ENCODE measurements at places on chromosomes 2 and 18.

DNA sequence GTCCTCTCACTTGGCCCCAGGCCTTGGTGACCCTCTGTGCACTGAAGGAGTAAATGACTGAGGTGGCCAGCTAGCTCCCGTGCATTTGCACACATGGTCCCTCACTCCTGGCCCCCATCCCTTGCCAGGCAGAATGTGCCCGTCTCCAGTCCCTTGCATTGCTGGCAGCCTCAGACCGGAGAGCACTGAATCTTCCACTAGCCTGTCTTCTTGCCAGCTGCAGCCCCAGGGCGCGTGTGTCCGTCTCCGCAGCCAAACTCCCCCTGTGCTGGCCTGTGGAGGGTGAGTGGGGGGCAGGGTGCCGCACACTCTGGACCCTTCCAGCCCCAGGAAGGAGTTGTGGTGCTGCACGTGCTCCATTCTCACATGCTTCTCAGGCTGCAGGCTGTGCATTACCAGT is 35.9 kb downstream of the INPP4A start:
- no peak for DNase-seq

GRCh38 chr2:159206736-159207380 is 79.6 kb downstream of the WDSUB1 start:
- no peak for DNase-seq

GRCh38 chr2:194289712-194290346 is 1367.2 kb upstream of the SLC39A10 start:
- no peak for DNase-seq

GRCh38 chr2:159683817-159684216 is 28.5 kb upstream of the MARCHF7 start:
- no peak for DNase-seq

Measured in thymus (tissue), 14 donors.